T-helper 17 cell (primary cell): ENCODE measurements at places on chromosomes 4 and X. TPM values are rescaled to one million over a fixed set of nuclear protein-coding genes. Genes with fewer than 3 reads are reported as not detected.

POLN gene
- total RNA-seq: 3.9 TPM

GRCh38 chrX:13433298-13433605 lies 113.4 kb upstream of the ATXN3L start:
- H3K4me3 ChIP-seq: no peak overlapping the region
- peaks cover 8% of the 10 kb centered on the region for H3K4me1 ChIP-seq
- no peak overlapping the region for H3K27ac ChIP-seq
- H3K36me3 ChIP-seq: no peaks in the 10 kb centered on the region
- DNase-seq: no peak

DNA sequence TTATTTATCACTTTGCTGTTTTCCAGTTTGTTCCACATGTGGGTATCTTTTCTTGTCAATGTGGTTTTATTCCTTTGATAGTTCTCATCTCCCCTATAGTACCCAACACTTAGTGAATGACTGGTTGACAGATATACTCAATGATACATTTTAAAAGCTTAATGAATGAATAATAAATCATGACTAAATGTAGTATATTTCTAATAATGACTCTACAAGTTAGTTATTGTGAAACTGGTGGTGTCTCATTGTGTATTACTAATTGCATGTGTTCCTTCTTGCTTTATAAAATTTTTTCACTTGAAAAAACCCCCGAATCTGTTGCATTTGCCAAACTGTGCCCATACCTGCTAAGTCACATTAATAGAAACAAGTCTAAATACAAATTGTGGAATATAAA lies 95.4 kb downstream of the MBNL3 start:
- H3K27ac ChIP-seq: peak overlapping the region; percentile 21
- no peaks in the 10 kb centered on the region for H3K27me3 ChIP-seq
- DNase-seq: no peak
- H3K4me1 ChIP-seq: peaks cover 2% of the 10 kb centered on the region
- no peaks in the 10 kb centered on the region for H3K36me3 ChIP-seq

DNA sequence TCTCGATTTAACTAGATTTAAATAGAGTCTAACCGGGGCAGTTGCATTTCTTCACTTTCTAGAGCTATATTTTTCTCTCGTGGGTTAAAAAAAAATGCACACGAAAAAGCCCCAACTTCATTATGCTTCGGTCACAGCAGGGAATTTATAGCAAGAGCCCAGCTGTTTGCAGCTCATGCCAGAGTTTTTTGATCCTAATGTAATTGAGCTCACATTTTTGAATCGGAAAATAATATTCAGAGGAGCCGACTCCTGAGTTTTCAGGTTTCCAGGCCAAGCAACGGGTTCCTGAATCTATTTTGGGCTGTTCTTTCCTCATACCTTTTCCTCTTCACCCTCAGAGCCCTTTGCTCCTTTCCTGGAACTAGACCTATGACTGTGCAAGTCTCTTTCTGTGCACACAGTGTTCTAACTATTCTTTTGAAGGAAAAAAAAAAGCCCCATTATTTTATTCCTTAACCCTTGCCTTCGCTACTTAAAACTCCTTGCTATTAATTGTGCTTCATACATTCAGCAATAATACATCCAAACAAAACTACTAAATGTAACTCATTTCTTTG lies 27.5 kb upstream of the ESX1 start:
- no peaks in the 10 kb centered on the region for H3K36me3 ChIP-seq
- H3K27me3 ChIP-seq: peaks cover 12% of the 10 kb centered on the region
- no peak overlapping the region for H3K4me3 ChIP-seq
- DNase-seq: no peak
- peaks cover 4% of the 10 kb centered on the region for H3K4me1 ChIP-seq
- H3K27ac ChIP-seq: no peak overlapping the region

DNA sequence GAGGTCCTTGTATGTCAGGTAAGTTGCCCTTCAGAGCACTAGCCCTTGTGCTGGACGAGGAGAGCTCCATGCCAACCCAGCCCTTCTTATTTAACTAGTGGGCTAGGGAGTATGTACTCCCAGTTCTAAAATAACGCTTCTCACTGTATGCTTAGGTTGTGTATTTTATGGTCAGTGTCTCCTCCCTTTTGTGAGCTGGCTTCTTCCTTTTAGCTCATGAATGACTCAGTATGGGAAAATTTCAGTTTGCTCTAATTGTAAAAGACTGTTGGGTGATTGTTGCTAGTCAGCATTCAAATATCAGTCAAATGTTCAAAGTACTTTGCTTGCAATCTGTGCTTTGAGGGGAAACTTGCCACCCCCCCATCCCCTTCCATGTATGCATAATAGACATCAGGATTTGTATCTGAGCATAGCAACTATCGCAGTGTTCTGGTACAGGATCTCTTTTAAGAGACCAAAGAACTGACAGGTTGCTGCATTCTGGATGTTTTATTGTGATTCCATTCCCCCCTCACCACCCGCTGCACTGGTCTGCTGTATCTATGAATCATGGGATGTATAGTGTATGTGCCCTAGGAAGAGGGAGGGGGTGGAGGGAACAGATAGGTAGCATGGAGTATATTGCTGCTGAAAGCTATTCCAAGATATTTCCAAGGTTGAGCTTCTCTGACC lies 34.7 kb downstream of the DLG3 start:
- no peaks in the 10 kb centered on the region for H3K27me3 ChIP-seq
- peaks cover 4% of the 10 kb centered on the region for H3K36me3 ChIP-seq
- no peak overlapping the region for H3K4me3 ChIP-seq
- no peak for DNase-seq
- peaks cover 6% of the 10 kb centered on the region for H3K4me1 ChIP-seq

- H3K27ac ChIP-seq: no peak overlapping the region
- no peak for DNase-seq
- no peaks in the 10 kb centered on the region for H3K27me3 ChIP-seq
- no peak overlapping the region for H3K4me3 ChIP-seq
- H3K36me3 ChIP-seq: peaks cover 2% of the 10 kb centered on the region
These were observed 6.8 kb downstream of the STAP1 start for GRCh38 chr4:67565284-67565683.

GAGE12E gene
- not detected for total RNA-seq

DNAAF6 gene
- total RNA-seq: not detected

DNA sequence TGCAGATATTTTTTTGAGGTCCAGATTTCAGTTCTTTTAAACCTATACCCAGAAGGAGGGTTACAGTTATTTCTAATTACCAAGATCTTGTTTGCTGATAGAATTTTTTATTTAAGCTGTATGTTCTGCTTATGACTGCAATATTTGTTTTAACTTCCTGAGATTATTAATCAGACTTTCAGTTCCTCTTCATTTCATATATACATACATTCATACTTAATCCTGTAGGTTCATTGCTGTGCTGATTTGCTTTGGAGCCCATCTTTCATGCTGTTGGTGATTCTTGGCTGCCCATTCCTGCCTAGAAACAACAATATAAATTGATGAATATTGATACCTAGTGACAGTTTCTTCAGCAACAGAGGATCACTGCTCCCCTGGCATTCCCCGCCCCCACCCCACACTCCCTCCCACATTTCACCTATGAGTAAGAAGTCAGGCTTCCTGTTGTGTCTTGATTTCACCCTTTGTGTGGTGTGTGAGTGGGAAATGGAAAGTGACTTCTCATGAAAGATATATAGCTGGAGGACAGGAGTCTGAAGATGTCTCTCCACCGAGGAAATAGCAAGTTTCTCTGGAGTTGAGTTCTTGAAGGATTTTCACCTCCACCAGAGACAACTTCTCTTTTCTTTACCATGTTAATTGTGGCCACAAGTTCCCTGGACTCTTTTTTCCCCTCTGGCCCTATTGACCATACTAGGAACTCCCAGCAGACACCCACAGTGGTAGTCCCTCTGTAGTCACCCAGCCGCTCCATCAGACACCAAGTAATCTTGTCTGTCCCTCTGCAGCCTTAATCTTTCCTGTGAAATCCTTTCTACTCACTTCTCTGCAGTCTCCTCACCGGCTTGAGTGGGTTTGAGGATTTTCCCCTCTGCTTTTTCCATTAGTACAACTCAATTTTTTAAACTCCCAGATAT lies 118.4 kb downstream of the ASB9 start:
- H3K27me3 ChIP-seq: no peaks in the 10 kb centered on the region
- no peak for DNase-seq
- peak overlapping the region; percentile 16 for H3K27ac ChIP-seq
- peaks cover 2% of the 10 kb centered on the region for H3K36me3 ChIP-seq

GRCh38 chrX:97315939-97316338 lies 432.2 kb downstream of the RPA4 start:
- H3K4me3 ChIP-seq: no peak overlapping the region
- H3K36me3 ChIP-seq: no peaks in the 10 kb centered on the region
- H3K27ac ChIP-seq: no peak overlapping the region
- no peaks in the 10 kb centered on the region for H3K27me3 ChIP-seq

GRCh38 chr4:37981425-37981824 lies 21.2 kb downstream of the PTTG2 start:
- H3K4me3 ChIP-seq: no peak overlapping the region
- H3K36me3 ChIP-seq: no peaks in the 10 kb centered on the region
- peak overlapping the region; percentile 16 for H3K27ac ChIP-seq
- peaks cover 24% of the 10 kb centered on the region for H3K4me1 ChIP-seq
- no peaks in the 10 kb centered on the region for H3K27me3 ChIP-seq
- DNase-seq: no peak
